ENCODE measurements at places on chromosomes 4 and X. TPM values are rescaled to one million over a fixed set of nuclear protein-coding genes. Genes with fewer than 3 reads are reported as not detected.

Gene IL13RA2
- total RNA-seq: not detected

Gene DMRTC1
- total RNA-seq: not detected

Gene PCDH18
- total RNA-seq: not detected

Gene C4orf50
- total RNA-seq: not detected

Gene MAGIX
- total RNA-seq: 3.7 TPM

Gene KIT
- not detected for total RNA-seq

Gene ASMT
- total RNA-seq: 0.74 TPM

Gene GUCY1B1
- 0.27 TPM for total RNA-seq

Gene SLC2A9
- 0.48 TPM for total RNA-seq

Gene CFAP47
- total RNA-seq: not detected

Gene TRIM60
- total RNA-seq: not detected

Gene ARMCX1
- 0.31 TPM for total RNA-seq

Gene TLR2
- total RNA-seq: 0.13 TPM

Gene RADX
- 0.06 TPM for total RNA-seq

Gene HPRT1
- 133 TPM for total RNA-seq

Gene TMPRSS11D
- not detected for total RNA-seq

Gene EDA
- total RNA-seq: 0.94 TPM

Gene USP46
- total RNA-seq: 8.7 TPM

Gene CDKL2
- 0.99 TPM for total RNA-seq

Gene PDE6B
- total RNA-seq: not detected

Gene CENPVL1
- not detected for total RNA-seq

Gene NEUROG2
- not detected for total RNA-seq

Gene INTU
- total RNA-seq: 1.3 TPM

Gene GPRIN3
- 5.7 TPM for total RNA-seq

Gene GUCY1A1
- total RNA-seq: not detected

Gene ANAPC4
- 12.4 TPM for total RNA-seq

Gene SEPTIN6
- total RNA-seq: 10.3 TPM

Gene PABPC1L2B
- total RNA-seq: not detected

Gene UTP14A
- total RNA-seq: 46.4 TPM

Gene RBM46
- not detected for total RNA-seq

Gene C1QTNF7
- total RNA-seq: not detected

Gene HPGDS
- not detected for total RNA-seq

Gene JADE3
- total RNA-seq: 11.8 TPM

Gene ASB5
- 0.03 TPM for total RNA-seq

Gene TMEM154
- 0.07 TPM for total RNA-seq

Gene GAGE2A
- total RNA-seq: not detected

Gene TRPC5OS
- not detected for total RNA-seq

Gene NPNT
- total RNA-seq: 0.14 TPM

Gene CXCL11
- 0.23 TPM for total RNA-seq

Gene BST1
- total RNA-seq: 17.6 TPM

Gene TMEM31
- not detected for total RNA-seq

Gene ZNF732
- not detected for total RNA-seq

Gene CABS1
- not detected for total RNA-seq

Gene SHISA3
- total RNA-seq: not detected

Gene CFP
- total RNA-seq: 0.45 TPM

Gene GAR1
- 51.6 TPM for total RNA-seq

Gene PCSK1N
- total RNA-seq: 44.8 TPM

Gene LUZP4
- total RNA-seq: not detected

Gene KLB
- total RNA-seq: 0.13 TPM

Gene FGD1
- total RNA-seq: 6.8 TPM
